Activated naive CD4-positive, alpha-beta T cell (primary cell): ENCODE measurements at places on chromosomes 5 and 9.

- DNase-seq, result no peak
These were observed 298.2 kb upstream of the RFX3 start for GRCh38 chr9:3823842-3824475.

DNA sequence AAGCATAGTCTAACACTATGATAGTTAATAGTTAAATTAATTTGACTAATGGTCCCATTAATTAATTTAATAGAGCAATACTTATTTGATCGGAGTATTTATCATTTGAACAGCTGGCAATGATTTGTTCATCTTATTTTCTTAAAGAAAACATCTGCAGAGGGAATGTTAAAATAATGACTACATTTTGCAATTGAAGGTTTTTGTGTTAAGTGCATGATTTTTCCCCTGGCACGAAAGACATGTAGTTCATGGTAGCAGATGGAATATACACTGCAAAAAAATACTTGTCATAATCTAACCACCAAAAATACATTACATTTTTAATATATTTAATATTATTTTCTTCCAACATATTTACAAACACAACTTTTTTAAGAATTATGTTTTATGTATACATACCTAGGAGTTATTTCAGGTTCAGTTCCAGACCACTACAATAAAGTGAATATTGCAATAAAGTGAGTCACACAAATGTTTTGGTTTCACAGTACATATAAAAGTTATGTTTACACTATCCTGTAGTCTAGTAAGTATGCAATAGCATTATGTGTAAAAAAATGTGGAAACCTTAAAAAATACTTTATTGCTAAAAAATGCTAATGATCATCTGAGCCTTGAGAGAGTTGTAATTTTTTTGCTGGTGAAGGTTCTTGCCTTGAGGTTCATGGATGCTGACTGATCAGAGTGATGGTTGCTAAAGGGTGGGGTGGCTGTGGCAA lies 292.6 kb upstream of the DAB2 start:
- DNase-seq, result no peak

GRCh38 chr9:95610006-95610785 lies 93.4 kb upstream of the PTCH1 start:
- DNase-seq, result no peak

- no peak for DNase-seq
These were observed 149.5 kb downstream of the FANCC start for GRCh38 chr9:95167998-95168397.

GRCh38 chr5:116406306-116407041 lies 168.1 kb downstream of the SEMA6A start:
- DNase-seq, result no peak

GRCh38 chr9:7570107-7570720 lies 229.4 kb downstream of the DMAC1 start:
- DNase-seq, result no peak

- no peak for DNase-seq
These were observed 29.2 kb upstream of the ENHO start for GRCh38 chr9:34551751-34552605.

- DNase-seq, result no peak
These were observed 152.5 kb upstream of the COX7C start for GRCh38 chr5:86465052-86465838.

DNA sequence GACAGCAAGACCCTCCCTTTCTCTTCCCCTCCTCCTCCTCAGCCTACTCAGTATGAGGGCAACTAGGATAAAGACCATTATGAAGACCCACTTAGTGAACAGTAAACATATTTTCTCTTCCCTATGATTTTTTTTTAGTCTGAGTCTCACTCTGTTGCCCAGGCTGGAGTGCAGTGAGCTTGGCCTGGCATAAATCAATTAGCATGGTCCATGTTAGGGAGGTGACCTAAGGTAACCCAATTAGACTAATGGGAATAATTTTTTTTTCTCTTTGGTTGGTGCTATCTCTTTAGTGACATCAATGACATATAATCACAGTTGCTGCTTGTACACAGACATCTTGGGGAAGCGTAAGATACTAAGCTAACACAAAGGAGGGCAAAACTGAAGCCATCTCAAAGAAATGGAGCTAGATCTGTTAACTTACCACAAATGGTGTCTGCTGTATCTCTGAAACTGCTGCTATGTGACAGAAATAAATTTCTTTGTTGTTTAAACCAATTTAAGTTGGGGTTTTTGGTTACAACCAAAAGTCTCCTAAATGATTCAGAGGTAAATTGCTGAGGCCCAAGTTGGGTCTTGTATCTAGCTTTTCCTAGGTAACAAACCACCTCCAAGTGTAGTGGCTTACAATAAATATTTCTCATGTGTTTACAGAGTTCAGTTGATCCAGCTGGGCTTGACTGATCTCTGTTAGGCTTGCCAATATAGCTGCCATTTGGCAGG lies 13.3 kb downstream of the PKD2L2 start:
- no peak for DNase-seq
